ENCODE measurements at places on chromosomes 7 and 10. TPM values are rescaled to one million over a fixed set of nuclear protein-coding genes. Genes with fewer than 3 reads are reported as not detected.
A peak's percentile ranks its signal among the peaks of the same experiment; 100 is the strongest.

DNA sequence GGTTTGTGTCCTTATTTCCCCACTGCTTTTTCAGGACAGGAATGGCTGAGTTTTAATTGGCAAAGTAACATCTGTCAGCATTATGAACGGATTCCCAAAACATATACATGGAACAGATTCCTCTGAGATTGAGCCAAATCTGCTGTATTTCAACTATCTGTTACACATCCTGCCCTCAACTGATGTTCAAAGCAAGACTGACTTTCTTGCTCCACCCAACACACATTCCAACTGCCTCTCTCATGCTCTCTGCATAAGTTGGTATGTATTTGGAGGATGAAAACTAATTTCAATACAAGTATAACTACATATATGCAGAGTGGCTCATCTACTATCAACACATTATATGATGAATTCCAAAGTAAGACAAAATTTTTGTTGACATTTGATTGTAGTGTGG is 342.2 kb downstream of the GATA3 start:
- ATAC-seq, result peak; percentile 52

- ATAC-seq, result no peak
These were observed 937.5 kb downstream of the GRID1 start for GRCh38 chr10:85429126-85429525.

GRCh38 chr7:25167262-25167843 is 42.3 kb upstream of the CYCS start:
- peak; percentile 71 for ATAC-seq

DNA sequence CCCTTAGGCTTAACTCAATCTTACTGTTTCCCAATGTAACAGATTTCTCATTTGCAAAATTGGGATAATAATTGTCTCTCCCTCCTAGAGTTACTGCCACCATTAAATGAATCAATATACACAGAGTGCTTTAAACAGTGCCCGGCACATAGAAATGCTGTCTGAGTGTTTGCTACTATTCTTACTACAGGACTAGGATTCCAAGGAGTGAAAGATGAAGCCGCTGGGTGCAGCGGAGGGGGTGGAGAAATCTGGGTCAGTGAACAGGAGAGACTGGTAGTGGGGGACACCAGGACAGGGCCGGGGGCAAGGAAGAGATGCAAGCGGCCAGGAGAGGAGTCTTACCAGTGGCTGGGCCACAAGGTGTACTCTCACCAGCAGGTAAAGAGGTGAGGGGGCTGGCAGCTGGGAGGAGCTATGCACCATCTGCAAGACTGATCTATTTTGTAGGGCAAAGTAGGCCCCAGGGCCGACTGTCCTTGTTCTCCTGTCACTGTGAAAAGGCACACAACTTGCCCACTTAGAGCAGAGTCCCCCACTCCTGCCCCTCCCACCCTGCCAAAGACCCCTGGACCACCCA is 18.5 kb upstream of the PRRT4 start:
- ATAC-seq, result no peak

DNA sequence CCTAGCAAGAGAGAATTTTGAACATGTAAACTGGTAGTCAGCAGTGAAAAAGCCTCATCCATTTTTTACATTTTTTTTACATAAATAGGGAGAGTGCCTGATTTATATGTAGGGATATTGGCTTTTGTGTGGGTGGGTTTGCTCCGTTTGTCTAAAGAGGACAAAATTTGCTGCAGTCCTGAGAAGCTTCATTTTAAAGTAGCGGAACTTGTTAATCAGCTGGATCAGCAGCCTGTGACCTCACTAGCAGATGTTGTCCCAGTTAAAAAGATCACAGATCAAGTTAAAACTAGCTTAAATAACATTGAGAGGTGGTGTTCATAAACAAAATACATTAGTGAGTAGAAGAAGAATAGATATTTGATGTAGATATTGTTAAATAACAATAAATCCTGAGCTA is 2.6 kb downstream of the ATRNL1 start:
- no peak for ATAC-seq

GRCh38 chr7:125511310-125511709 is 581.7 kb upstream of the POT1 start:
- ATAC-seq, result no peak

DNA sequence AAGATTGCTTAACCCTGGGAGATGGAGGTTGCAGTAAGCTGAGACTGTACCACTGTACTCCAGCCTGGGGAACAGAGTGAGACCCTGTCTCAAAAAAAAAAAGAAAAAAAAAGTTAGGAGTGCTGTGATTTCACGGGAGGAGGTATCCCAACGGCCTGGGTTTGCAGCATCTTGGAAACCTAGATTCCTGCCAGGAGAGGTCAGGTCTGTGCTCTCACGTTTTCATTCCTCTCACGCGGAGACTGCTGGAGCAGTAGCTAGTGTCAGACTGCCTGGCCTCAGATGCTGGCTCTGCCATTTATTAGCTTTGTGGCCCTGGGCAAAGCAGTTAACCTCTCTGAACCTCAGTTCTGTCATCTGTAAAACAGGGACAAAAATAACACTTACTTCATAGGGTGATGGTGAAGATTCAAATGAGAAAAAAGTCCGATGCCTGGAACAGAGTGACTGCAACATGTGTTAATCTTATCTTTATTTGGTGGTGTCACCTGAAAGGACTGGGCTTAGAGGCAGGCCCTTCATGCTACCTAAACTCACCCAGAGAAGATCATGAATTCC is 94.9 kb downstream of the GAD2 start:
- ATAC-seq, result no peak

DNA sequence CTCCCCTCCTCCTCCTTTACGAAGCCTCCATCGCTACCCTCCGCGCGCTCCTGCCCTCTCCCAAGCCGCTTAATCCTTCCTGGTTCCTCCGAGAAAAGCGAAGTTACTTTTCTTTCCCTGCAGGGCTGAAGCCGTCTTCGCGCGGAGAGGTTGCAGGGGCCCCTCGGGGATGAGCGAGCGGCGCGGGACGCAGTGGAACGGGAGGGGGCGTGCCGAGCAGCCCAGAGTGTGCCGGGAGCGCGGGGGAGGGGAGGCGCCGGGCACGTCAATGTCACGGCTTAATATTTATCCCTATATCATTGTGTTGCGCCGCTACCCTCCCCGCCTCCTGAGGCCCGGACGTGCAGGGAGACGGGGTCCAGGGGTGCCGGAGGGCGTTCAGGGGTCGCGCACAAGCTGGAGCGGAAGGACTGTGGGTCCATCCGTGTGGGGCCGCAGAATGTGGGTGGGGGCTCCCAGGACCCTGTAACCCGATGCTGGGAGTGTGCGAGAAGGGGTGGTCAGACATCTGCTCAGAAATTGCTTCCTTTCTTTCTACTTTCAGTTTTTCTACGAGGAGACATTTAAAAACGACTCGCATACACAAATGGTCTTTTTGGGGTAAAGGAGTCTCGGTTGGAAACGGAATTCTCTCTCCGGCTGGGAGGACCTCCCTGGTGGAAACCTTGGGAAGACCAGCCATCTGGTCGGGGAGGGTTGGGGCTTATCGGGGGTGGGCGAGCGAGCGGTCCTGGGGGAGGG is 2.4 kb downstream of the CDK6 start:
- peak; percentile 69 for ATAC-seq

- peak; percentile 68 for ATAC-seq
These were observed 194.2 kb upstream of the NPSR1 start for GRCh38 chr7:34463830-34464229.

DNA sequence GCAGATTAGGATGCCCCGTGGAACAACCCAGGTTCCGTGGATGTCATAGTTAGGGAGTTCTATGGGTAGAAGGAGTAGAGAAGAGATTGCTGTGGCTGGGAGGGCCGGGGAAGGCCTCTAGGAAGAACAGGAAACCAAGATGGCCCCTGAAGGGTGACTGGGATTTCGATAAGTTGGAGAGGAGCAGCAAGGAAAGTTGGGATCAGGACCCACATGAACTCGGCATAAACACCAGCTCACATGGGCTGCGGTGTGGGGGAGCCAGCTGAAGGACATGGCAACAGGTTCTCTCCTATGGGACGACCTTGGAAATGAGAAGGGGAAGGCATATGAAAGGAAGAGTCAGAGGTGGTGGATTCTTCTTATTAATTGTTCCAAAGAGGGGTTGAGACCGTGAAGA is 333.7 kb upstream of the SHH start:
- no peak for ATAC-seq

- ATAC-seq, result no peak
These were observed 47.9 kb downstream of the OGDH start for GRCh38 chr7:44654255-44654796.

GRCh38 chr10:73248259-73248724 is 1.2 kb upstream of the DNAJC9 start:
- ATAC-seq, result no peak

- peak; percentile 66 for ATAC-seq
These were observed 18.3 kb upstream of the SLC29A3 start for GRCh38 chr10:71300555-71301370.

- ATAC-seq, result peak; percentile 52
These were observed 49.6 kb upstream of the SMNDC1 start for GRCh38 chr10:110354322-110354766.

DNA sequence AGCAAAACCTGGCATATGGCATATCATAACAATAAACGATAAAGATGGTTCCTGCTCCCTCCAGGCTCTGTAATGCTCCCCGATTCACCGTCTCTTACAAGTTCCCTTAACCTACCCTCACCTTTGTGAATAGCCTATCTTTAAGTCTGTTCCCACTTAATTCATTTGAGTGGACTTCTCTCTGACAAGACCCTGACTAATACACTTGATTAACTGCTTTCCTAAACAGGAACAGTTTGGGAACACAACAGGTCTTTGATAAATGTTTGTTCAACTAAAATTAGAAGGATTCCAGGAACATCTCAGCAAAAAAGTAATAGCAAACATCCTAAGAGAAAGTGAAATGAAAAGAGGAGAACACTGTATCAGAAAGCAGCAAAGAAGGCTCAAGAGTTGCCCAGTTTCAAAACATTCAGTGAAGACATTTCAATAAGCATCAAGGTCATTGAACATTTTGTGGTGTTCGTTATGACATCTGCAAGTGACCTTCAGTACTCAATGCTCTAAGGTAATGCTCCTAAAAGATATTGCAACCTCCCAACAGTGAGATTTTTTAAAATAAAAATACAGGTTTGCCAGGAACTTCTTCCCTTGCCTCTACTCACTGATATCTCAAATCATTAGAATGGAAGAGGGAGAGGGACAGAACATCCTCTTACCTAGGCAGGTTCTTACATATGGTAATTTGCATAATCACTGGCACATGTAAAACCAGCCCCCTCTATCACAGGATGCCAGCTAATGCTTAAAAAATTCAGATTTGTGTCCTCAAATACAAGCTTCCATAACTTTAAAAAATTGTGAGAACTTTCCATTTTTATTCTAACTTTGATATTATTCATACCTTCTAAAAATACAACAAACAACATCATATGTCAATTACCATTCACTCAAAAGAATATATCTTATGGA is 11.4 kb upstream of the ARHGAP12 start:
- ATAC-seq, result no peak

DNA sequence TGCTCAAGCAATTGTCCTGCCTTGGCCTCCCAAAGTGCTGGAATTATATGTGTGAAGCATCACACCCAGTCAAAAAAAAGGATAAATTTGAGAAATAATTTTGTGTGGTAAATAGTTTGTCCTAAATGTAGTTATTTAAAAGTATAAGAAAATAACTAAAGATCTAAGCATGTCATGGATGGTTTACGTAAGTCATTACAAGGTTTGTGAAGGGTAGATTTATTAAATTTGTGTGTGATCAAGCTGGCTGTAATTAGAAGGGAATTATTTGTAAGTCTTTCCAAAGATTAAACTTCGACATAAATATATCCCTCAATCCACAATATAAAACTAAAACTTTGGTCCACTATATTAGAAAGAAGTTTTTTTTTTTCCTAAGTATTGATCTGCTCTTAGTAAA is 28.6 kb downstream of the ORC5 start:
- ATAC-seq, result no peak

DNA sequence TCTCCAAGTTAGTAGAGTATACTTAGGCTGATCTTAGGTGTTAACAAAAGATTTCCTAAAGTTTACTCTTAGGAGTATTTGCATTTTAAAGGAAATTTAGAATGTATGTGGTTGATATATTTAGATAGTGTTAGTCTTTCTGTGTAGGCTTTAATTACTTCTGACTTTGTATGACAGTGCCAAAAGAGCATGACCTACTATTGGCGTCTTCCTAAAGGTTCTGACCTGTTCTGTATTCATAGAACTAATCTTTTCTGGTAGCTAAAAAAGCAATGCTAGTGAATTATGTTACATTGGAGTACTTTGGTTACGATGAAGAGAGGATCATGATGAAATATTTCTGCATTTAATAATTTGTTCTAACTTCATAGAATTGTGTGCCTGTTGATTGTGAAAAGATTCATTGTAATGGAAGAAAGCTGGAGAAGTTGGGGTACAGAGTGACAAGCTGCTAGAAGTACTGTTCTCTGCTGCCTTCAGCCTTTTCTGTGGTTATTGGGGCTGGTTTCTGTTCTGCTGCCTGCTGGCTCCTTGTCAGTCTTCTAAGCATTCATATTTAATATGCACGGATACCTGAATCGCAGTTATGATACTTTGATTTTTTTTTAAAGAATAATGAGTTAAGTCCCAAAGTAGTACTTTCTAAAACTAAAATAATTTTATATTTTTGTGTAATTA is 13.2 kb downstream of the WAC start:
- ATAC-seq, result no peak

- ATAC-seq, result no peak
These were observed 3.4 kb upstream of the C1GALT1 start for GRCh38 chr7:7178906-7179305.

- no peak for ATAC-seq
These were observed 72.4 kb downstream of the AGMO start for GRCh38 chr7:15489383-15489782.

DNA sequence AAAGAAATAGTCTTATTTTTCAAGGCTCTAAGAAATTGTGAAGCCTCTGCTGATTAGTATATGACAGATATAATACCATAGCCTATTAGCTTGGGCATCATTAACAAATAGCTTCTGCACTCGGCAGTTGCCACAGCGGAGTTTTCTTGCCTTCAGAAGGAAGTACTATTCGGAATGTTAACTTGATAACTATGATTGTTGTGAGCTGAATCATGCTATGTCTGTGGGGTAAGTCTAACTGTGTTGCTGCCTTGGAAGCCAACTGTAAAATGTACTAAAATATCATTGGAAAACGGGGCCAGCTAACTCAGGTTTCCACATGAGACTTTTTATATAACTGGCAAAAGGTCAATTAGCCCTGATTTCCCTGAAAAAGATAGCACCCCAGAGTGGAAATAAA is 93.2 kb downstream of the TWIST1 start:
- ATAC-seq, result no peak

GRCh38 chr10:74099836-74100235 is 50.8 kb downstream of the AP3M1 start:
- peak; percentile 49 for ATAC-seq

- ATAC-seq, result peak; percentile 19
These were observed 88.2 kb upstream of the AFAP1L2 start for GRCh38 chr10:114492351-114493037.

- ATAC-seq, result no peak
These were observed 74.9 kb downstream of the ADCYAP1R1 start for GRCh38 chr7:31126976-31127375.

Gene THSD7A
- total RNA-seq, result 1.00 TPM

Gene ITPRID1
- 0.28 TPM for total RNA-seq

Gene IGF2BP3
- 3.9 TPM for total RNA-seq

Gene MACROH2A2
- total RNA-seq, result 18.8 TPM

Gene MYL10
- total RNA-seq, result not detected

Gene AKR1C8
- not detected for total RNA-seq

Gene GPR85
- total RNA-seq, result 0.32 TPM

Gene CHN2
- total RNA-seq, result 1.6 TPM

Gene SFTPA2
- total RNA-seq, result 0.32 TPM

Gene NPSR1
- not detected for total RNA-seq

Gene LRIT1
- total RNA-seq, result not detected

Gene PROSER2
- total RNA-seq, result 10.1 TPM

All from esophagus mucosa (tissue), 1 donor.